Diencephalon (tissue), 1 donor: ENCODE measurements at places on chromosomes 2 and 18. TPM values are rescaled to one million over a fixed set of nuclear protein-coding genes. Genes with fewer than 3 reads are reported as not detected.

APOB gene
- total RNA-seq: 0.69 TPM

CYS1 gene
- 1.2 TPM for total RNA-seq

COMMD1 gene
- total RNA-seq: 51.9 TPM

UGT1A4 gene
- total RNA-seq: not detected

TRIM43 gene
- not detected for total RNA-seq

NT5DC4 gene
- not detected for total RNA-seq

ATG16L1 gene
- 41.1 TPM for total RNA-seq

CCNYL1 gene
- 28.1 TPM for total RNA-seq

TCF7L1 gene
- total RNA-seq: 2.3 TPM

EGR4 gene
- 0.23 TPM for total RNA-seq

CASP10 gene
- total RNA-seq: 3.0 TPM

AMER3 gene
- 33.7 TPM for total RNA-seq

GKN1 gene
- total RNA-seq: not detected

CD226 gene
- total RNA-seq: 1.8 TPM

IL36B gene
- not detected for total RNA-seq

GNLY gene
- total RNA-seq: not detected

NAB1 gene
- total RNA-seq: 56.3 TPM

CD207 gene
- total RNA-seq: not detected

HOXD12 gene
- not detected for total RNA-seq

DTNA gene
- total RNA-seq: 101 TPM

CLEC4F gene
- total RNA-seq: not detected

C2orf72 gene
- 46.1 TPM for total RNA-seq

ARHGAP28 gene
- total RNA-seq: 10.1 TPM

KLHL30 gene
- total RNA-seq: not detected

RIT2 gene
- total RNA-seq: 59.3 TPM

TPO gene
- 0.23 TPM for total RNA-seq

VWC2L gene
- total RNA-seq: 30.0 TPM

EVX2 gene
- not detected for total RNA-seq

OXER1 gene
- total RNA-seq: not detected

SLC16A14 gene
- total RNA-seq: 66.9 TPM

SERPINB5 gene
- 0.46 TPM for total RNA-seq

LIMS1 gene
- total RNA-seq: 20.8 TPM

RNF152 gene
- 144 TPM for total RNA-seq

MEP1B gene
- 0.23 TPM for total RNA-seq

MATN3 gene
- 5.1 TPM for total RNA-seq

SLC35F6 gene
- total RNA-seq: 29.8 TPM

RAB6C gene
- total RNA-seq: 2.5 TPM

CFAP221 gene
- 25.4 TPM for total RNA-seq

PSD4 gene
- total RNA-seq: 4.4 TPM

OST4 gene
- total RNA-seq: 158 TPM

TMEM200C gene
- total RNA-seq: 10.6 TPM

GLI2 gene
- total RNA-seq: 1.2 TPM
